ENCODE measurements at places on chromosomes 16 and 17.

GRCh38 chr17:37068266-37068665 is 119.5 kb downstream of the AATF start:
- DNase-seq = no peak

DNA sequence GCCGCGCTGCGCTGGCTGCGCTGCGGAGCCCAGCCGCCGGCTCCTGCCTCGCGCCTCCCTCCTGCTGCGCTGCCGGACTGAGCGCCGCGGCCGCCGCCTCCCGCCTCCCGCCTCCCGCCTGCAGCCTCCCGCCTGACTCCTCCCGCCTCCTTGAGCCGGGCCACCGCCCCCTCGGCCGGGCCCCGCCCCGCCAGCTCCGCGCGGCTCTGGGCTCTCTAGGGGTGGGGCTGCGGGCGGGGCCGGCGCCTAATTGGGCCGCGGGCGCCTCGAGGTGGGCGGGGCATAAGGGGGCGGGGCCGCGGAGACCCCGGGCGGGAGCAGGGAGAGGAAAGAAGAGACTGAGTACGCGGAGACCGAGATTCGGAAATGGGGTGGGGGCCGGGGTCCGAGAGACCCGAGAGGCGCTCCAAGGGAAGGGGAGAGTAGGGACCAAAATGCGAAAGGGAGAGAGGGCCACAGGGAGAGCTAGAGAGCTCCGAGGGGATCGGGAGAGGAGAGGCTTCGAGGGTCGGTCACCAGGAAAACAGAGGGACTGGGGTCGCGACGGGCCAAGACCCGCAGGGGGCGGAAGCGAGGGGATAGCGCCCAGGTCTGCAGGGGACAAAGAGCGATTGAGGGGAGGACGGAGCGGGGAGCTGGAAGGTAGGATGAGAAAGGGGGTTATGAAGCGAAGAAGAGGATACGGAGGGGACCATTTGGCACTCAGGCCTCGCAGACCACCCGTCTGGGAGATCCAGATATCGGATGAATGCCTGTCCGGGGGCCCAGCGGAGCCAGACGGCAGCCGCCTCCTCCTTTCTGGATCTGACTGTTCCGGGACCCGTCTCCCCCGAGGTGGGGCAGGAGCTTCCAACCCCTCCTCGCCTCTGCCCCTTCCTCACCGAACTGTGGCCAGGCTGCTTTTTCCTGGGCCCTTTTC is at the start of gene C1QL1:
C1QL1 (minus strand) TSS at position 79 of the 919 bp plus-strand sequence. CDS start 255 bp downstream, outside the sequence.
- DNase-seq = peak; percentile 89

GRCh38 chr17:74361230-74362068 is at the start of gene BTBD17:
Gene BTBD17 (minus strand): TSS chr17:74361868. CDS start chr17:74361819, 49 bp downstream.
- DNase-seq = no peak

GRCh38 chr17:31550389-31551056 is 159.0 kb downstream of the RAB11FIP4 start:
- peak; percentile 14 for DNase-seq

DNA sequence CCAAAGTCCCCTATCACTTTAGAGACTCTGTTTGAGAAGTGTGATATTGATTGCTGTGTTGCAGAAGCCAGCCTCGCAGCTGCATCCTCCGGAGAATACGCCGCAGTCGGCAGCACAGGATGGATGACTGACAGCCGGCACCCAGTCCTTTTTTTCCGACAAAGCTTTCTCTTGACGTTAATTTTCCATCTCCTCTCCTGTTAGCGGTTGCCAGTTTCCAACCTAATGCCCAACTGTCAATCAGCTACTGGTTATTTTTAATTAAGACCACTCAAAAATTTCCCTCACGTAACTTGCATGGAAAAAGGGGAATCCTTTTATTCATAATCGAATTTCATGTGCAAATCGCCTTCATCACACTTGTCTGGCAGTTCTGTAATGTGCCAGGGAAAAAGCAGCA is 953.9 kb downstream of the CDH11 start:
- no peak for DNase-seq

GRCh38 chr16:55563797-55564196 is 2.7 kb upstream of the CAPNS2 start:
- DNase-seq = no peak

DNA sequence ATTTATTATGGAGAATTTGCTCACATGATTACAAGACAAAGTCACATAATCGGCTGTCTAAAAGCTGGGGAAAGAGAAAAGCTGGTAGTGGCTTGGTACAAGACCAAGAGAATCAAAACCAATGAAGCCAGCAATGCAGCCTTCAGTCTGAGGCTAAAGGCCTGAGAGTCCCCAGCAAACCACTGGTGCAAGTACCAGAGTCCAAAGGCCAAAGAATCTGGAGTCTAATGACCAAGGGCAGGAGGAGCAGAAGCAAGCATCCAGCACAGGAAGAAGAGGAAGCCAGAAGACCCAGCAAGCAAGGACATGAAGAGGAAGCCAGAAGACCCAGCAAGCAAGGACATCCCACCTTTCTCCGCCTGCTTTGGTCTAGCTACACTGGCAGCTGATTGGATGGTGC is 250.6 kb upstream of the SALL1 start:
- DNase-seq = no peak

- no peak for DNase-seq
These were observed 309.6 kb downstream of the KCNJ2 start for GRCh38 chr17:70478902-70479301.
